Myometrial cell (primary cell): ENCODE measurements at places on chromosomes 2 and 18. TPM values are rescaled to one million over a fixed set of nuclear protein-coding genes. Genes with fewer than 3 reads are reported as not detected.

The G6PC2 gene
- total RNA-seq: not detected in 2 replicates

The LRRTM1 gene
- not detected in 2 replicates for total RNA-seq

The UGT1A1 gene
- total RNA-seq: not detected in 2 replicates

The ACTG2 gene
- 8.6 and 12.4 TPM in 2 replicates for total RNA-seq

The SLC5A7 gene
- not detected in 2 replicates for total RNA-seq

The EMILIN2 gene
- total RNA-seq: 24.8 and 43.8 TPM in 2 replicates

The PNPT1 gene
- total RNA-seq: 10.7 and 20.4 TPM in 2 replicates

The SERPINB4 gene
- not detected in 2 replicates for total RNA-seq

The NLRC4 gene
- total RNA-seq: not detected in 2 replicates

The MRPL33 gene
- 138 and 140 TPM in 2 replicates for total RNA-seq

The BOLL gene
- total RNA-seq: not detected in 2 replicates

The ZEB2 gene
- total RNA-seq: 16.1 and 39.7 TPM in 2 replicates

The FER1L5 gene
- total RNA-seq: under 0.01 and 0.18 TPM in 2 replicates

The LRP1B gene
- not detected in 2 replicates for total RNA-seq

The OSBPL1A gene
- 16.8 and 20.2 TPM in 2 replicates for total RNA-seq

The MARCO gene
- not detected in 2 replicates for total RNA-seq

The SCRN3 gene
- 17.0 and 19.9 TPM in 2 replicates for total RNA-seq

The BBS5 gene
- 4.9 and 6.2 TPM in 2 replicates for total RNA-seq

The LIPG gene
- total RNA-seq: 2.9 and 5.8 TPM in 2 replicates

The CFAP221 gene
- under 0.01 TPM in 1 of 2 replicates, not detected in the other for total RNA-seq

The KIF1A gene
- total RNA-seq: 0.29 TPM in 1 of 2 replicates, not detected in the other

The SLC4A5 gene
- total RNA-seq: not detected in 2 replicates

The EVX2 gene
- not detected in 2 replicates for total RNA-seq

The ARHGAP25 gene
- total RNA-seq: 9.4 and 12.1 TPM in 2 replicates

The PLA2R1 gene
- total RNA-seq: 5.1 and 5.5 TPM in 2 replicates

The HOXD4 gene
- 0.18 and 2.0 TPM in 2 replicates for total RNA-seq

The KLHL29 gene
- 2.6 and 5.0 TPM in 2 replicates for total RNA-seq

The IGFBP2 gene
- total RNA-seq: 1,032 and 1,065 TPM in 2 replicates

The SPC25 gene
- 11.8 and 14.7 TPM in 2 replicates for total RNA-seq

The BMP10 gene
- not detected in 2 replicates for total RNA-seq

The GALNT14 gene
- total RNA-seq: 0.18 and 0.29 TPM in 2 replicates

The EFR3B gene
- total RNA-seq: under 0.01 and 0.18 TPM in 2 replicates

The SMARCAL1 gene
- 15.3 and 18.3 TPM in 2 replicates for total RNA-seq

The NXPH2 gene
- not detected in 2 replicates for total RNA-seq

The TNFRSF11A gene
- not detected in 2 replicates for total RNA-seq

The STPG4 gene
- total RNA-seq: 1.2 TPM in 1 of 2 replicates, not detected in the other

The EPB41L3 gene
- not detected in 2 replicates for total RNA-seq

The REG3A gene
- not detected in 2 replicates for total RNA-seq
